ENCODE measurements at places on chromosomes 4 and X.

DNA sequence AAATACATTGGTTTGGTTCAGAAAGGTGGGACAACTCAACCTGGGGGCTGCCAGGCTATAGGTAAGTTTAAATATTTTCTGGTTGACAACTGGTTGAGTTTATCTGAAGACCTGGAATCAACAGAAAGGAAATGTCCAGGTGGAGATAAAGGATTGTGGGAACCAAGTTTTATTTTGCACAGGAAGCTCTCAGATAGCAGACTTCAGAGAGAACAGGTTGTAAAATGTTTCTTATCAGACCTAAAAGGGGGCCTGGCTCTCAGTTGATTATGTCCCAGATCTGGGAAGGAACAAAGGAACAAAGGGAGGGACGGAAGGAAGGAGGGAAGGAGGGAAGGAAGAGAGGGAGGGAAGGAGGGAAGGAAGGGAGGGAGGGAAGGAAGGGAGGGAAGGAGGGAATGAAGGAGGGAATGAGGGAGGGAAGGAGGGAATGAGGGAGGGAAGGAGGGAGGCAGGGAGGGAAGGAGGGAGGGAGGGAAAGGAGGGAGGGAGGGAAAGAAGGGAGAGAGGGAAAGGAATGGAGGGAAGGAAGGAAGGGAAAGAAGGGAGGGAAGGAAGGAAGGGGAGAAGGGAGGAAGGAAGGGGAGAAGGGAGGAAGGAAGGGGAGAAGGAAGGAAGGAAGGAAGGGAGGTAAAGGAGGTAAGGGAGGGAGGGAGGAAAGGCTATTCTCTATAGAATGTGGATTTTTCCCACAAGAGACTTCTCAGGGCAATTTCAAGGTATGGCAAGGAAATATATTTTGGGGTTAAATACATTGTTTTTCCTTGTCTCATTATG, 186.7 kb downstream of the DHRSX start:
- no peak for DNase-seq

DNA sequence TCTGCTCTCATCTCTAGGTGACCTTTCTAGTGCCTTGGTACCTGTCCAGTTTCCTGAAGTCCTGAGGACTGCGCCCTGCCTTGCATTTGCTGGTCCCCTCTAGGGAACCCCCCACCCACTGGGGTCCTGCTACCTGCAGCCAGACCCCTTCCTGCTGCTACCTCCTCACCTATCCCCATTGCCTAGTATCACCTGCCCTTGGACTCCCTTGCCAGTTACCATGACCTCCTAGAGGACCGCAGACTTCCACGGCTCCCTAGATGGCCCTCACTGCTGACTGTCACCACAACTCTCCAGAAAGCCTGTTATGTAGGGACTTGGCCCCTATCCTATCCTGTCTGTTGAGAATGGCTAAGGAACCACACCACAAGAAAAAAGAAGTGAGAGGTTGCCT, 166.6 kb downstream of the EFNB1 start:
- DNase-seq: no peak

DNA sequence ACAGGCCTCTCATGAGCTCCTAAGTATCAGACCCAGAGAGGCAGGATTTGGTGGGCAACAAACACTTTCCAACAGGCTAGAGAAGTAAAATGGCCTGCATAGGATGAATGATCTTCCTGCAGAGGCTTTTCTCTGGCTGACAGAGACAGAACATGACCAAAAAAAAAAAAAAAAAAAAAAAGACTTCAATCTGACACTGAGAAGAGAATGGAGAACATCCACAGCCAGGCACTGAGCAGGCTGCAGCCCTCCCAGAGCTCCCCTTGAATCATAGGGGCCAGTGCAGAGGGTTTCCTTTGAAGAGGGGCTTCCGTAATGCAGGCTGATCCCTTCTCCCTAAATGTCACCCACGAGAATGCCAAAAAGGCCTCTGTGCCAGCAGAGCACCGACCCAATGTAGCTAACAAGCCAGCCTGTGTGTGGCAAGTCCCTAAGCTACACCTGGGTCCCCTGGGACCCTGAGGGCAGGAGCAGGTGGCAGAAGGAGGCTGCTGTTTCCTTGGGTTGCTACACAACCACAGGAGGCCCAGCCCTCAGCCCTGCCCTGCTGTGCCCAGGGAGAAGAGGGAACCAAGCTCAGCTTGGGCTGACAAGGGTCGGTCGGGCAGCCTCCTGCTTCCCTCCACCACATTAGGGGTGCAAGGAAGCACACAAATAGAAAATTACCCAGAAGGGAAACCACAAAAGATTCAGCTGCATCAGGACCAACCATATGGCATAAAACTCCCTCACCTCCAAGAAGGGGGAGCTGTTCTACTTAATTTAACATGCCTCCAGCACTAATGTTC, 55.6 kb downstream of the MAP7D2 start:
- DNase-seq: no peak

DNA sequence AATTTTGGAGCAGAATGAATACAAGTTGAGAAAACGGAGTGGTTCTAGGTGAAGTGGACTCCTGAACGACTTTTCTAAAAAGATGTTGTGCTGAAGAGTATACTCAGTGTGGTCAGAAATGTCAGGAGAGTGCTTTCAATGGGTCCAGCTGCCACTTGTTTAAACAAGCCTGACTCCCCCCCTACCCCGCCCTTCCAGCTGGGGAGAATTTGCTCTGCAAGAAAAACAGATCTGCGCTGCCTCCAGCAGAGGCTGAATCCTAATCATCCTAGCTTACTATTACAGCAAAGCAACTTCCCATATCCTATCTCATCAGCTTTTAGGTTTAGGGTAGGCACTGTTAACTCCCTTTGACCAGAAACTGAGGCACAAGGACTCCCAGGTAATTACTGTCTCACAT, 1.9 kb downstream of the MAP3K15 start:
- DNase-seq: no peak

GRCh38 chrX:20913760-20914159, 460.5 kb upstream of the CNKSR2 start:
- peak; percentile 5 for DNase-seq

GRCh38 chr4:53734584-53735353, 143.5 kb upstream of the LNX1 start:
- peak; percentile 89 for DNase-seq

- DNase-seq: no peak
Observed at GRCh38 chrX:87236830-87237440, 280.7 kb upstream of the KLHL4 start.

DNA sequence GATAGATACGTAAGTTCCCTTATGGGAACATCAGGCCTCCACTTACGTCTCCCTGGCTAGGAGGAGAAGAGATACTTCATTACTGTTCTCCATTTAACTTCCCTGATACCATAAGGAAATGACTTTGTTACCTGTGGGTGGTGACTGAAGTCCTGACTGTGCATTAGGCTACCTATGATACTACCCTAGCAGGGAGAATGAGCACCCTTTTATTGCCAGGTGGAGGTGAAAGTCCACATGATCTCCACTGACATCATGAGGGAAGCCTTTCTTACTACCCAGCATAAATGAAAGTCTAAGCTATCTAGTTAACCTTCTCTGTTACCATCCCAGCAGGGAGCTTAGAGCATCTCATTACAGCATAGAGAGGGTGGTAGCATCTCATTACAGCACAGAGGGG, 24.4 kb upstream of the LAMTOR3 start:
- no peak for DNase-seq

GRCh38 chrX:16882169-16882568, 12.0 kb upstream of the RBBP7 start:
- peak; percentile 19 for DNase-seq
